Body of pancreas (tissue), 4 donors: ENCODE measurements at places on chromosomes 5 and 9. TPM values are rescaled to one million over a fixed set of nuclear protein-coding genes. Genes with fewer than 3 reads are reported as not detected.

CDK9 gene
- 58.7 TPM for total RNA-seq

- DNase-seq, result no peak
- no peaks in the 10 kb centered on the region for H3K36me3 ChIP-seq
- H3K4me1 ChIP-seq, result peaks cover 33% of the 10 kb centered on the region
- H3K27me3 ChIP-seq, result no peaks in the 10 kb centered on the region
Measured at GRCh38 chr9:113154471-113154870, 3.7 kb downstream of the SLC31A2 start.

GRCh38 chr5:149322518-149322917 is 22.8 kb upstream of the GRPEL2 start:
- DNase-seq, result no peak
- H3K27ac ChIP-seq, result no peak overlapping the region
- H3K4me1 ChIP-seq, result peaks cover 14% of the 10 kb centered on the region
- H3K36me3 ChIP-seq, result no peaks in the 10 kb centered on the region
- H3K4me3 ChIP-seq, result no peak overlapping the region
- no peaks in the 10 kb centered on the region for H3K27me3 ChIP-seq

CATSPER3 gene
- not detected for total RNA-seq

GRCh38 chr9:128125580-128126354 is 1.8 kb downstream of the PTGES2 start:
- peaks cover 4% of the 10 kb centered on the region for H3K36me3 ChIP-seq
- H3K4me1 ChIP-seq, result peaks cover 32% of the 10 kb centered on the region
- no peaks in the 10 kb centered on the region for H3K27me3 ChIP-seq

- H3K4me1 ChIP-seq, result peaks cover 15% of the 10 kb centered on the region
- no peaks in the 10 kb centered on the region for H3K36me3 ChIP-seq
- no peak for DNase-seq
- no peaks in the 10 kb centered on the region for H3K27me3 ChIP-seq
- H3K4me3 ChIP-seq, result no peak overlapping the region
Measured at GRCh38 chr5:178216088-178216534, 11.8 kb downstream of the HNRNPAB start.

SPEF2 gene
- total RNA-seq, result 11.4 TPM

ZCCHC9 gene
- 10.6 TPM for total RNA-seq

- no peak overlapping the region for H3K4me3 ChIP-seq
- no peaks in the 10 kb centered on the region for H3K36me3 ChIP-seq
- H3K27me3 ChIP-seq, result no peaks in the 10 kb centered on the region
Measured at GRCh38 chr5:95068289-95068910, 216.5 kb downstream of the MCTP1 start.

DNA sequence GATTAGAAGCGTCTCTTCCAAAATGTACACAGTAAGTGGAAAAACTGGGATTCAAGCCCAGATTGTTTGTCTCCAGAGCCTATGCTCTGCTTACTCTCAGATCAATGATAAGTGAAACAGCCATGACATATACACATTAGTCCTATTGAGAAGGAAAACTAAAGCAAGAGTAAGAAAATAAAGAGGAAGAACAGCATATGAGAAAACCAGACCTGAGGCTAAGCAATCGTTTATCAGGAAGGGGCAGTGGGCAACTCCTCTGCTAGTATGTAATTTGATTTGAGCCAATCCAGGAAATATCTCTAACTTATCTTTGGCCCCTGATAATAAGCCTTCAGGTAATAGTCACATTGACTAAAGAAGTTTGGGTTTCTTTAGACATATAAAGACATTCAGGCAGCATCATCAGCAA is 789.9 kb upstream of the C9orf72 start:
- H3K36me3 ChIP-seq, result no peaks in the 10 kb centered on the region
- H3K4me1 ChIP-seq, result no peaks in the 10 kb centered on the region
- no peak overlapping the region for H3K27ac ChIP-seq
- no peak overlapping the region for H3K4me3 ChIP-seq

TMEM167A gene
- total RNA-seq, result 20.8 TPM

OLFML2A gene
- total RNA-seq, result 5.3 TPM

DNA sequence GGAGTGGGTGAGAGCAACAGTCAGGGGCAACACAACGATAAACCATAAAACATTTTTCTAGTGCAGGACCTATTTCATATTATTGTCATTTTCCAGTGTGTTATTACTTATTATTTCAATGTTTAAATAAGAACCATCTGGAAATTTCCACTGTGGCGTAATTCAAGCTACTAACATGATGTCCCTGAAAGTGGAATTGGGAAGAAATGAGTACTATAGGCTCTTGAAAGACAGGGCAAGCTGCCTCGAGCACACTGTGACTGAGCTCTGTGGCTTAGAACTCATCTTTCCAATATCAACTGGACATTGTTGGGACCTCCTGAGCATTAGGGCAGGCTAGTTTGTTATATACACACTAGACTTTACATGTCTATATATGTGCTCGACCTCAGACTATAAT is 182.9 kb upstream of the RIOK2 start:
- no peaks in the 10 kb centered on the region for H3K36me3 ChIP-seq
- H3K4me3 ChIP-seq, result no peak overlapping the region
- H3K27ac ChIP-seq, result no peak overlapping the region
- no peaks in the 10 kb centered on the region for H3K4me1 ChIP-seq
- H3K27me3 ChIP-seq, result no peaks in the 10 kb centered on the region

- H3K27me3 ChIP-seq, result peaks cover 6% of the 10 kb centered on the region
- H3K36me3 ChIP-seq, result no peaks in the 10 kb centered on the region
- H3K4me1 ChIP-seq, result peaks cover 21% of the 10 kb centered on the region
- DNase-seq, result no peak
- no peak overlapping the region for H3K27ac ChIP-seq
Measured at GRCh38 chr9:124452326-124452725, 2.1 kb downstream of the ADGRD2 start.

DNA sequence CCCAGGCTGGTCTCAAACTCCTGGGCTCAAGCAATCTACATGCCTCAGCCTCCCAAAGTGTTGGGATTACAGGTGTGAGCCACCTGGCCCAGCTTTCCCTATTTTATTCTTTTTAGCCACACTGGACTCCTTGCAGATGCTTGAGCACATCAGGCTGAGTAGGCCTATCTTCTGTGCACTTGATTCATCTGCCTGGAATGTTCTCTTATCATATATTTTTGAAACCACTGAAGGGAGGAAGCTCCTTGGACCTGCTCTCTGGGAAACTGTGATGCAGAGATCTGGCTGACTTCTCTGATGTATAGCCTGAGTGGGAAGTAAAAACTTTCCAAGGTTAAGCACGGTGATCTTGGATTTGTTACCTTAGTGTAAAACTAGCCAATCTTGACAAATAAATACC is 6.5 kb upstream of the MAT2B start:
- no peak for DNase-seq
- no peak overlapping the region for H3K27ac ChIP-seq

- DNase-seq, result no peak
- H3K27me3 ChIP-seq, result no peaks in the 10 kb centered on the region
- no peak overlapping the region for H3K27ac ChIP-seq
- H3K4me1 ChIP-seq, result no peaks in the 10 kb centered on the region
Measured at GRCh38 chr9:89412951-89413350, 85.0 kb downstream of the SEMA4D start.

DNA sequence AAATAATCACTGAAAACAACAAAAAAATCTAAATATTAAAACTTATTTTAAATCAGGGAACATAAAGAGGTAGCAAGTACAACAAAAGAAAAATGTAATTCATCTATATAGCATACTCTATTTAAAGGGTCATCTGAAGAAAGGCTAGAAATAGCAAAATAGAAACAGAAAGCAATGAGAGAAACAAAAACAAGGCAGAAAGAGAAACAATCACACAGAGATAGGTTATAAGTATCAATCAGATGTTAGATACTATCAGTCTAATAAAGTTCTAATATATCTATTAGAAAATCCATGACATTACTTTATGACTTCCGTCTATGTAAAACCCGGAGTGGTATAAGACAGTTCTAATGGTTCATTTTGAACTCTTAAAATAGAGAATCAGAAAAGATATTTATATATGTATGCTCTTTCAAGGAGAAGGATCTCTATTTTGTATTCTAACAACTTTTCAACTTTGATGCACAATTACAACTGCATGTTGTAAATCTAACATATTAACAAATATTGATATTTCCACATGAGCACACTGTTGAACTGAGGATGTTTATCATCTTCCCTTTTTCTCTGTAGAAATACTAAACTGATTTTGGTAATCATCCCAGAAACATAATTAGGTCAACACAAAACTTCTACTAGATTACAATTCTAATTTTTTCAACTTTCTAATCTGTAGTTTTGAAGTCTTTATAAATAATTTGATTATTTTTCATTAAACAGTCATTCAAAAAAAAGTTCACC is 15.8 kb downstream of the RICTOR start:
- H3K27me3 ChIP-seq, result no peaks in the 10 kb centered on the region
- H3K36me3 ChIP-seq, result no peaks in the 10 kb centered on the region
- peaks cover 52% of the 10 kb centered on the region for H3K4me1 ChIP-seq
- H3K27ac ChIP-seq, result no peak overlapping the region
- no peak for DNase-seq
- no peak overlapping the region for H3K4me3 ChIP-seq

CDH9 gene
- not detected for total RNA-seq

KIF20A gene
- total RNA-seq, result 0.26 TPM

- no peak for DNase-seq
- H3K27me3 ChIP-seq, result no peaks in the 10 kb centered on the region
- H3K4me1 ChIP-seq, result no peaks in the 10 kb centered on the region
- no peak overlapping the region for H3K27ac ChIP-seq
Measured at GRCh38 chr9:127064335-127064734, 58.1 kb downstream of the ANGPTL2 start.
